ENCODE measurements at places on chromosomes 7 and 10.

GRCh38 chr7:106062006-106062405 lies 50.1 kb downstream of the SYPL1 start:
- no peak for DNase-seq

DNA sequence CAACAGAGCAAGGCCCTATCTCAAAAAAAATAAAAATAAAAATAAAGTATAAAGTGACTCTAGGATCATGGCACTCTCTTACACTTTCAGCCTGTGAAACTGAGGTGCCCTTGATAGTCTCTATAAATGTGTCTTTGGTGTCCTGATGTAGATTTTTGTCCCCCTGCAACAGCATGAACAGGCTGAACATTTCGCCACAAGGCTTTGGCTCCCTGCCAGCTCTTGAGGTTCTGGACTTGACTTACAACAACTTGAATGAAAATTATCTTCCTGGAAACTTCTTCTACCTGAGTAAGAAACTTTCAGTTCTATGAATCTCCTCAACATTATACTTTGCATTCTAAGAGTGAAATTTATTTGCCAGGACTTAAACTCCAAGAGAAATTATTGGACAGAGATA lies 48.1 kb upstream of the BMS1 start:
- no peak for DNase-seq

DNA sequence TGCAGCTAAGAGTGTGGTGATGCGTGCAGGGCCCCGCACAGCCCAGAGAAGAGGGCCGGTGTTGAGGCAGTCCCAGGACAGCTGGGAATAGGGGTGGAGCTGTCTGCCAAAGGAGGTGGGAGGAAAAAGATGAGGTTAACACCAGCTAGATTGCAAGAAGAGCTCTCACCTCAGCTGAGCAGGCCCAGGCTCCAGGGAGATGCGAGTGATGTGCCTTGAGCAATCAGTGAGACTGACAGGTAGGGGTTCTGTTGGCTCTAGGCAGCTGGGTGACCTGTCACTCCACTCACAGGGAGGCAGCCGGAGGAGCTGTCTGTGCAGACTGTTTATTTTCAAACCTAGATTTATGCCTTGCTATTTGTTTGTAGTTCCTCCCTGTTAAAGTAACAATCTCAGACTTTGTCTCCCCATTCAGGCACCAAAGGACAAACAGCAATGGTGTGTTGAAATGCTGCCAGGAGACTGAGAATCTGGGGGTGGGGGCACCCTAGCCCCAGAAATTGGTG lies 205.1 kb upstream of the CXCL12 start:
- no peak for DNase-seq

GRCh38 chr10:70302292-70302691 lies 18.5 kb upstream of the NPFFR1 start:
- no peak for DNase-seq

DNA sequence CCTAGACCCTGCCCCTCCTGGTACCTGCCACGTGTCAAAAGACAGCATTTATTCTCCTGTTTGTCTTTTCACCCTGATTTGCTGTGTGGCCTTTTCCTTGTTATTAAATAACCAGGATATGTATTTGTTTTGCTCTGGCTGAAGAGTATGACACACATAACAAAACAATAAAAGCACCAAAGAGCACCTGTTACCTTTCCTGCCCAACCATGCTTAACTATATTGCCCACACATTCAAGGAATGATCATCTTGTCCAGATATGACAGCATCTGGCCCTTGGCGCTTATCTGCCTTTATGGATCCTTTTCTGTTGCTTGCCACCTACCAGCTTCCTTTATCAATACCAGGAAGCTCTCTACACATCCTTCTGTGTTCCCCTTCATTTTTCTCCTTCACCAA lies 357.7 kb downstream of the FGFR2 start:
- DNase-seq, result no peak

DNA sequence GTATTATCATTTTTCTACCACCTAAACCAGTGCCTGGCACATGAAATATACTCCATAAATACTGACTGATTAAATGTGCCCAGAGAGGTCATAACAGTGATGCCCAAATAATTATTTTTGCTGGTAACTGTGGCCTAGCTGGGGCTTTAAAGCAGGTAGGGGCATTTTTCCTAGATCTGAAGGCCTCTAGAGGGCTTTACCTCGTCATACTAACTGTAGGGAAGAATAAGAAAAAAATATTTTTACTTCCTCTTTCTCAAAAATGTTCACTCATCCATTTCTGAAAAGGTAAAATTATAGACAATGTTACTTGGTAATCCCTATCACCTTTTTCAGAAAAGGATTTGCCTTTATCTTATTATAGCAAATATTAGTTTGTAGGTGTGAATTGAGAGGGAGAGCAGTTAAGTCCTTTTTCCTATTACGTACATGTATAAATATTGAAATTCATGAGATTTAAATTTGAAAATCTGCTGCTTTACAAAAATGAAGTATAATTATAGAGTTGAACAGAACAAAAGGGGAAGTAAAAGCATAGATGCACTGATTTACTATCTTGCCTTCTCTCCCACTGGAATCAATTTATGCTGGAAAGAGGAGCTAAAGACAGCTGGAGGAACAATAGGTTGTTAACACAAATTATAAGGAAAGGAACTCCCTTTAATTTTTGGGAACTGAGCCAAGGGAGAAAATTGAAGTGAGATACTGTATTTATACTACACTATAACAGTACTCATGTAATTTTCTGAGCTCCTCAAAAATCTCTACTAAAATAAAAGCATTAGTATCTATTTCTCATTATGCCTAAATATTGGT lies 71.5 kb upstream of the NOBOX start:
- DNase-seq, result no peak

GRCh38 chr10:3196958-3197347 lies 24.4 kb upstream of the PITRM1 start:
- DNase-seq, result no peak

DNA sequence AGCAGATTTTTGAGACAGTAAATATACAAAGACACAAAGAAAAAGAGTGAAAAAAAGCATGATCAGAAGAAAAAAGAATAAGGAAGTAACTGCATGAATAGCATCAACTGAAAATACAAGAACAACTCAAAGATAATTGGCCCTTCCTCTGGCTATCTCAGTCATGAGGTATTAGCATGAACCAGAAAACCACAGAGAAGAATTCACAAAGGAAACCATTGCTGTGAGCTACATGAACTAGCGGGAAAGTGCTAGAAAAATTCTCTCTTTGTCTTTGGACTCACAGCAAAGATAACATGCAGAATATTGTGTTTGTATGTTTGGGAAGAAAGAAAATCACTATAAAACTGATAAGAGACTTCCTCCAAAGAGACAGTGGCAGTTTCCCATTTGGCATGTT lies 82.9 kb downstream of the SORCS1 start:
- DNase-seq, result no peak

DNA sequence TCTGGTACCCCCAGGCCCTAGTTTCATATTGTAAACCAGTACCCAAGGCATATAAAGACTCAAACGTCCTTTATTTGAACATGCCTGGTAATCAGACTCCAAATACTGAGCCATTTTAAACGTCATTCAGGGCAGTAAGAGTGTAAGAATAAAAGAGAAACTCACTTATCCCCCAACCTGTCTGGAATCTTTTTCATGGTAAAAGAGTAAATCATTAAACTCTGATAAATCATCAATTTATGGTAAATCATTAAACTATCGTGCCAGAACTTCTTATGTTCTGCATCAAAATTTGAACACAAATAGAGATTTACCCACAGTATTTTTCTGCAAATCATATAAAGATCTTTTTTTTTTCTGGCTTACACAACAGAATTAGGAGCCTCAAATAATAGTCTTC lies 734.3 kb upstream of the POT1 start:
- DNase-seq, result no peak

GRCh38 chr7:102291056-102291915 lies 4.6 kb downstream of the SH2B2 start:
- DNase-seq, result no peak

- no peak for DNase-seq
Measured at GRCh38 chr7:134995239-134996096, 9.2 kb downstream of the AGBL3 start.

- DNase-seq, result no peak
Measured at GRCh38 chr7:45401851-45402250, 172.3 kb upstream of the ADCY1 start.

DNA sequence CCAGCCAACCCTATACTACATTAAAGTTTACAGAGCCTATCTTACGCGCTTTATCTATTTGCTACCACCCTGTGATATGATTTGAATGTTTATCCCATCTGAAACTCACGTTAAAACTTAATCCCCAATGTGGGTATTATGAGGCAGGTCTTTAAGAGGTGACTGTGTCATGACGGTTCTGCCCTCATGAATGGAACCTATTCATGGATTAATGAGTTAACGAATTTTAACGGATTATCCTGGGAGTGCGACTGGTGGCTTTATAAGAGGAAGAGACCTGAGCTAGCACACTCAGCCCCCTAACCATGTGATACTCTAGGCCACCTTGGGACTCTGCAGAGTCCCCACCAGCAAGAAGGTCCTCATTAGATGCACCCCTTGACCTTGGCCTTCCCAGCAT lies 37.8 kb downstream of the SRPK2 start:
- DNase-seq, result no peak

- DNase-seq, result no peak
Measured at GRCh38 chr10:44920252-44920651, 9.1 kb downstream of the TMEM72 start.

DNA sequence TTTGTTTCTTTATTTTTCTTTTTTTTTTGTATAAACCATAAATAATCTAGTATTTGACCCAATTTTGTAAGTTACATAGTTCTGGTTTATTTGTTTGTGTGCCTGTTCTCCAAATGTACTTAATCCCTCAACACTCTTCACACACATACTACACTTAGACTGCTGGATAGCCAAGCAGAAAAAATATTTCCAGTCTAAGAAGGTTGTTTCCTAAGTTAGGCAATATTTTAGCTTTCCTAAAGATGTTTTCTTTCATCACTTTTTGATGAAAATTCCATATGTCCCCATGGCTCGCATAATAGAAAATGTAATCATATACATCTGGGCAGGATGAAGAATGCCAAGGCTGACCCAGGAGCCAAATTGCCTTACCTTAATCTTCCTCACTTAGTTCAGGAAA lies 105.3 kb downstream of the PPP1R3A start:
- DNase-seq, result no peak

- DNase-seq, result no peak
Measured at GRCh38 chr7:3431306-3431705, 130.3 kb downstream of the SDK1 start.

- DNase-seq, result no peak
Measured at GRCh38 chr7:139669106-139670061, 108.4 kb downstream of the HIPK2 start.

DNA sequence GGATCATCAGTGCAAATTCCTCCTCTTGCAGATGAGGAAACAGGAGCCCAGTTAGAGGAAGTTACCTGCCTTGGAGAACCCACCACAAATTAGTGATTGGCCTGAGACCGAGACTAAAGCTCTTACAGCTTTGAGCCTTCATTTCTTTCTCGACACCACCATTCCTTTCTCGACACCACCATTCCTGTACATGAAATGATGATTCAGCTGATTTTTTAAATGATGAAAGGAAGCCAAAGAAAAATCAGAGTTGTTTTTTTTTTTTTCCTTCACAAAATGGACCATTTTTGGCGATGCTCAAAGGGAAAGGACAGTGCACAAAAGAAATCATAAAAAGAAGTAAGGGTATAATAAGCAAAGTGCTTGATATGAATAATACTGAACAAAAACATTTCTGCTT lies 1080.2 kb upstream of the AUTS2 start:
- no peak for DNase-seq

DNA sequence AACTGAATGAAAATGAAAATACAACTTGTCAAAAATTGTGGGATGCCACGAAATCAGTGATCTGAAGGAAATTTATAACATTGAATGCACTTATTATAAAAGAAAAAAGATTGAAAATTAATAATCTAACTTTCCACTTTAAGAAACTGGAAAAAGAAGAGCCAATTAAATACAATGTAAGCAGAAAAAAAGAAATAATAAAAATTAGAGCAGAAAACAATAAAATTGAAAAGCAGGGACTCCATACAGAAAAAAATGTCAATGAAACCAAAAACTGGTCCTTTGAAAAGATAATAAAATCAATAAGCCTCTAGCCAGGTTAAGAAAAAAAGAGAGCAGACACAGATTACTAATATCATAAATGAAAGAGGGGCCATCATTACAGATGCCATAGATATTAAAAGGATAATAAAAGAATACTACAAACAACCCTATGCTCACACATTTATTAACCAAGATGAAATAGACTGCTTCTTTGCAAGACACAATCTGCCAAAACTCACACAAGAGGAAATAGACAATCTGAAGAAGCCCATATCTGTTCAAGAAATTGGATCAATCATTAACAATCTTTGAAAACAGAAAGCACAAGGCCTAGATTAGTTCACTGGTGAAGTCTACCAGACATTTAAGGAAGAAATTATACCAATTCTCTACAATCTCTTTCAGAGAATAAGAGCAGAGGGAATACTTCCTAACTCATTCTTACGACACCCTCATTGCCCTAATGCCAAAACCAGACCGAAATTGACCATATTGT lies 233.8 kb upstream of the NEBL start:
- DNase-seq, result no peak

- no peak for DNase-seq
Measured at GRCh38 chr10:23116486-23117205, 21.3 kb downstream of the MSRB2 start.

DNA sequence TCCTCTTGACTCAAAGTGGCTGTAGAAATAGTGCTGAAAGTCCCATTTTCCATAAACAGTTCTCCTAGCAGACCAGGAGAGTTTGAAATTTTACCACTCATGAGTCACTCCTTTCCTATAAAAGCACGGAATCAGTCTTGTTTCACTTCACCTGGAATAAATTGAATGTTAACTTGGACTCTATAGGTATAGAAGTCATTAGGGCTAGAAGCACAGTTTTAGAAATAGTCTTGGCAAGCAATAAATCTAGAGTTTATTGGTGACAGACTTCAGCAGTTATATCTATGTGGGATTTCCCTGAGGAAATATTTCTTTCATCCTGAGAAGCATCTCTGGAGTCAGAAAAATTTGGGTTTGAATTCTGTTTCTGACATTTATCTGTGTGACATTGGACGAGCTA lies 212.4 kb downstream of the RNLS start:
- no peak for DNase-seq

- DNase-seq, result no peak
Measured at GRCh38 chr10:103980288-103980906, 13.5 kb downstream of the SLK start.

DNA sequence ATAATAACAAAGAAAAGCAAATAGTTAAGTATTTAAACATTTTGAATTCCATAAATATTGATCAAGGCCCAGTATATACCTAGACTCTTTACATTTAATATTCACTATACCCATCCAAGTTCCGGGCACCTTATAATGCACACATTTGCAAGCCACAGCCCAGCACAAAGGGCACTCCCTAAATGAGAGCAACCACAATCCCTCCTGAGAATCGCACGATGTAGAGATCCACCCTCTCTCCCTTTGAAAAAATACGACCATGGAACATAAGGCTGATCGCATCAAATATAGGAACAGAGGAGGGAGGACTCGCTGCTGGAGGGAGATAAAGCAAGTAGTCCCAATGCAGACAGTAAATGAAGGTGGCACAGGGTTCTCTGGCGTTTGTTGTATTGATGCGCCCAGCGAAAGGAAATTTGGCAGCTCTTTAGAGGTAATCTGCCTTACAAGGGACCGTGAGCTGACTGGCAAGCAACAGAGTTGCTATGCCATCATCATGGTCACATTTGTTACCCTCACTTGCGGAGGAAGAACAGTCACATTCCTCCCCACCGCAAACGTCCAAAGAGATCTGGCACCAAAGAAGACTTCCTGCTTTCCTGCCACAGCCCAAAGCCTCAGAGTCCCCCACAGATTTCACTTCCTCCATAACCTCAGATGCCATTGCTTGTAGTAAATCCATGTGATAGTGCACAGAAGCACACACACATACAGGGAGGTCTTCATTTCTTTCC lies 16.1 kb upstream of the TAS2R40 start:
- DNase-seq, result no peak

Measured in urinary bladder (tissue), 4 donors.